ENCODE measurements at places on chromosomes 7 and 10.

GRCh38 chr7:131042269-131043160 is 285.2 kb upstream of the MKLN1 start:
- no peak for DNase-seq

- DNase-seq, result no peak
Observed at GRCh38 chr7:47907981-47908616, 40.2 kb downstream of the PKD1L1 start.

DNA sequence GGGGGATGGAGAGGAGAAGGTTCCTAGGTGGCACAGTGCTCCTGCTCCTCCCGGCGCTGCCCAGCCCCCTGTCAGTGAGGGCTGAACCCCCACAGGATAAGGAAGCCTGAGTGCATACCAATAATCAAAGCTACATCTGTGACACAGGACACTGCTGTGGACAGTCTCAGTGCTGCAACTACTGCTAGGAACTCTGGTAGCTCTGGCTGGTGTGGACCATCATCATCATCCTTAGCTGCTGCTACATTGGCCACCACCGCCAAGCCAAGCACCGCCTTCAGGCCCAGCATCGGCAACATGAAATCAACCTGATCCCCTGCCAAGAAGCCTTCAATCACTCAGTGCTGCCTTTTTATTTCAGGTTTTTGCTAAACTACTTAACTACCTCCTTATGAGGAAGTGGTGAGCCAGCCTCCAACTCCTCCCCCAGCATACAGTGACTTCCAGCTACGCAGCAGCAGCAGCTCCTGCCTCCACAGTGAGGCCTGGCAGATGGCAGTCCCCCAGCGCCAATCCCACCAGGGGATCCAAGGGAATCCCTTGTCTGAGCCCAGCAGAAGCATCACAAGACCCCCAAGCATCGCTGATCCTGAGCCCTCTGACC is 32.1 kb upstream of the SLC26A4 start:
- DNase-seq, result no peak

DNA sequence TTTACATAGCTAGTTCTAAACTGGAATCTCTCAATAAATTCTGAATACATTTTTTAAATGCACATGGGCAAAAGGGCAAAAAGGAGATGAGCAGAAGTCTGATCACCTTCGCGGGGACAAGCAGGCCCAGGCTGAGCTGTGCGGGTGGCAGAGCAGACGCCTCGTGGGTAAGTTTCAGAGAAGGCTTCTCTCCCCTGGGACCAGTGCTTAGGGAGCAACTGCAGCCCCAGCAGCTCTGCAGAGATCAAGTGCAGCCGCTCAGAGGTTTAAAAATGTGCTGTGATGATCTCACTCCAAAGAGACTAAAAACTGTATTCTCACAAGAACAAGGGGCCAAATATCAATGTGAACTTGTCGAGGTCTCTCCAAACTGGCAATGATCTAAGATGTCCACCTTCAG is 264.3 kb upstream of the RNF32 start:
- no peak for DNase-seq

GRCh38 chr10:24310104-24310503 is 101.2 kb downstream of the KIAA1217 start:
- no peak for DNase-seq
